ENCODE measurements at places on chromosomes 4 and X. TPM values are rescaled to one million over a fixed set of nuclear protein-coding genes. Genes with fewer than 3 reads are reported as not detected.

DNA sequence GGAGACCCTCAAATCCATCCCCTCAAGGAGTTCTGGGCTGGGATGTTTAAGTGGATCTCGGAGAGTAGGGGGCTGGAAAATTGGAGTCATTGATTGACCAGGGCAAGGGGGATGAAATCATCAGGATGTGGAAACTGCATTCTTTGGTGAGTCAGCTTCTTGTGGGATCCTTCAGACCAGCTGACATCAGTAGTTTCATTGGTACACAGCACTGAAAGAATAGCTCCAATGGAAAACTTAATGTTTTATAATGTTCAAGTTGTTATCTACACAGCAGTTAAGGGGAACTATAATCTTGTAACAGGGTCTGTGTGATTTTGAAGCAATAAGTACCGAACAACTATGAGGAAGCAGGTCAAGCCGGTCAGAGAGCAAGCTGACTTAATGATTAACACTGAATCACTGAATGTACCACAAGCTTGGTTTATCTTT is 506.1 kb downstream of the RPA4 start:
- H3K36me3 ChIP-seq = no peaks in the 10 kb centered on the region
- no peak for DNase-seq
- H3K4me1 ChIP-seq = no peaks in the 10 kb centered on the region
- H3K27me3 ChIP-seq = no peaks in the 10 kb centered on the region

UGT2B7 gene
- not detected for total RNA-seq

P2RY10 gene
- total RNA-seq = 75.2 TPM

GRK4 gene
- 3.7 TPM for total RNA-seq

DNA sequence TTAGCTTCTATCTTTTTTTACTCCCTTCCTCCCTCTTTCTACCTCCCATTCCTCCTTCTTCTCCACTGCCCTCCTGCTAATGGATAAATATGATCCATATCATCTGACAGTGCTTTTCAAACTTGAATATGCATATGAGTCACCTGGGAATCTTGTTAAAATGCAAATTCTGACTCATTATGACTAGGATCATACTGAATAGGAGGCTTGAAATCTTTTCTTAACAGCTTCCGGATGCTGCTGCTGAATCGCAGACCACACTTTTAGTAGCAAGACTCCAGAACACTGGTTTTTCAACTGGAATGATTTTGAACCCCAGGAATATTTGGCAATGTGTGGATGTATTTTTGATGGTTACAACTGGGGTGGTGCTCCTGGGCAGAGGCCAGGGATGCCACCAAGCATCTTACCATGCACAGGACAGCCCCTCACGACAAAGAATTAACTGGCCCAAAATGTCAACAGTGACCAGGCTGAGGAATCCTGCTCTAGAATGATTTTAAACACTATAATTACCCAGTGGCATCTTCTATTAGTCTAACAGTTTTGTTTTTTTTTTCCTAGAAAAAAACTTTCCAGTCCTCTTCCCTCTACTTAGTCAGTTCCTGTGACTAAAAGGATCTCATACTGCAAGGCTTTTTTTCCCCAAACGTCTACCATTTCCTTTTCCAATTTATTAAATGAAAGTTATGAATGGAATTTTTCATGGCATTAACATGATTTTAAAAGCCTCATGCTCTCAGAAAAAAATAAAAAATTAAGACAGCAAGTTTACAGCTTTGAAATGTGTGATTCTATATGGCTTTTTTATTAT is 10.6 kb upstream of the PYURF start:
- no peaks in the 10 kb centered on the region for H3K27me3 ChIP-seq
- DNase-seq = no peak
- no peak overlapping the region for H3K4me3 ChIP-seq
- H3K4me1 ChIP-seq = no peaks in the 10 kb centered on the region
- no peak overlapping the region for H3K27ac ChIP-seq

DNA sequence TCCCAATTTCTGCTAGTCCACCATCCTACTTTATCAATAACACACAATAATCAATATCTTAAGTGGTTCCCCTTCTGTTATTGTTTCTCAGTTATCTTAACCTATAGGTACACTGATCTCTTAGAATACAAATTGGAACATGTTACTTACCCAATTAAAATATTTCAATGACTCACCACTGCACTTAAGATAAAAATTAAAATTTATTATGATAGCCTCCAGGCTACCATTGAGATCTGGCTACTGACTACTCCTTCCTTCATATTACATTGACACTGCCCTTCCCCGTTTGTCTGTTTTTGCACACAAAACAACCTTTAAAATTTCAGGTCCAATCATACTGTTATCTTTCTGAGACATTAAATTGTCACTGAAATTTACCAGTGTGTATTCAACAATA is 1074.7 kb downstream of the ADGRL3 start:
- DNase-seq = no peak
- H3K4me3 ChIP-seq = no peak overlapping the region

DNA sequence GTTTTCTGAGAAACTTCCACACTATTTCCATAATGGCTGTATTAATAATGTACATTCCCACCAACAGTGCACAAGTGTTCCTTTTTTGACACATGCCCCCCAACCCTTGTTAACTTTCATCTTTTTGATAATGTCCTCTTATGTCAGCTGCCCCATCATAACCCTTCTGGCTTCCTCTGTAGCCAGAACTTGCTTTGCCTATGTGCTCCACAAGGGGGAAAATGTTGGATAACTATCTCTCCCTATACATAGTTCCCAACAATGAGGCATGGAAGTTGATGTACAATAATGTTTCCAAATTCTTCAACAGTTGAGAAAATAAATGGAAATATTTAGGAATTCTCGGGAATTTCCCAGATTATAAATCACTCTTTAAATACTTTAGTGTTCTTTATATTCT is 142.9 kb downstream of the ASB9 start:
- H3K4me1 ChIP-seq = no peaks in the 10 kb centered on the region
- no peaks in the 10 kb centered on the region for H3K36me3 ChIP-seq
- no peak overlapping the region for H3K4me3 ChIP-seq
- peaks cover 2% of the 10 kb centered on the region for H3K27me3 ChIP-seq

REPS2 gene
- 0.62 TPM for total RNA-seq

GRCh38 chrX:66036231-66036630 is 3.6 kb downstream of the VSIG4 start:
- no peaks in the 10 kb centered on the region for H3K36me3 ChIP-seq
- no peak for DNase-seq
- no peaks in the 10 kb centered on the region for H3K27me3 ChIP-seq
- H3K4me3 ChIP-seq = no peak overlapping the region
- H3K27ac ChIP-seq = no peak overlapping the region

DNA sequence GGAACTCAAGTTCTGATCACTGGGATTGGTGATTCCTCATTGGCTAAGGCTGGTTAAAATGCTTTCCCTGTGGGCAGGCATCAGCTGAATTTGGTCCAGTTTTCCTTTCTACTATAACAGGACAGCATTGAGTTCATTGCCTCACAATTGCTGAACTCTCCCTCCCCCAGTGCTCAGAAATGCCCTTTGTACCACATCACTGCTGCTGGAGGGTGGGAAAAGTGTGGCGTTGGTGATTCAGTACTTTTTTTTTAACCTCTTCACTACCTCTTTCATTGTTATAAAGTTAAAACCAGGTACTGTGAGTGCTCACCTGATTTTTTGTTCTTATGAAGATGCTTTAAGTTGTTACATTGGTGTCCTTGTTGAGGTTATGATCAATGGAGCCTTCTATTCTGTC is 69.3 kb upstream of the IL2 start:
- DNase-seq = no peak
- no peaks in the 10 kb centered on the region for H3K4me1 ChIP-seq
- peaks cover 10% of the 10 kb centered on the region for H3K36me3 ChIP-seq
- no peak overlapping the region for H3K4me3 ChIP-seq

DNA sequence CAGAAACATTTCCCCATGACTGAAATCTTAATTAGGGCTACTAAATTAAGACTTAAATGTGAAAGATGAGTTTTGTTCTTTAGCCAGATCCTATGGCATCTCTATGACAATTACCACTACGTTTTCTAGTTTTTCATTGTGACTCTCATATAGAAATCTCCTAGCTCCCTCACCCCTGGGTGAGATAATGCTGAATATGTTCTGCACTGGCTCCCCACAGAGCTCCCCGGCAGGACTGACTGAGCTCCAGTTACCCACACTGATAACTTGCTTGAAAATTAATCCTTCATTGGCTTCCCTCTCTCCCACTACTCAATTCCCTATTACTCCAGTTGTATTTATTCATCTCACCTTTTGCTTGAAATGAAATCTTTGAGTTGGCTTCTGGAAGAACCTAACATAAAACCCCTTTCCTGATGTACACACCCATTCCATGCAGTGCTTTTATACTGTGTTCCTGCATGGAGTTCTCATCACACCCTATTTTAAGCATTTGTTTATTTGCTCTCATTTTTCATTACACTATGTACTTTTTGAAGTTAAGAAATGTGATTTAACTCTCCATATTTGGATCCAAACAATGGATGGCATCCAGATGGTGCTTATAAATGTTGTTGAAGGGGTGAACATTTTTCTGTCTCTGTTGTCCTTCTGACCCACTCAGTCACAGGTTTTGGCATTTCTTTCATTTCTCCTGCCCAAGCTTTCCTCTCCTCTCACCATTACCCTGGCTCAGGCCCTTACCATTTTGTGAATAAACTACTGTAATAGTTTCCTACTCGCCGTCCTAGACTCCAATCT is 623.4 kb downstream of the SPRY1 start:
- no peaks in the 10 kb centered on the region for H3K27me3 ChIP-seq
- H3K36me3 ChIP-seq = no peaks in the 10 kb centered on the region
- DNase-seq = no peak
- no peak overlapping the region for H3K4me3 ChIP-seq
- H3K27ac ChIP-seq = no peak overlapping the region

DNA sequence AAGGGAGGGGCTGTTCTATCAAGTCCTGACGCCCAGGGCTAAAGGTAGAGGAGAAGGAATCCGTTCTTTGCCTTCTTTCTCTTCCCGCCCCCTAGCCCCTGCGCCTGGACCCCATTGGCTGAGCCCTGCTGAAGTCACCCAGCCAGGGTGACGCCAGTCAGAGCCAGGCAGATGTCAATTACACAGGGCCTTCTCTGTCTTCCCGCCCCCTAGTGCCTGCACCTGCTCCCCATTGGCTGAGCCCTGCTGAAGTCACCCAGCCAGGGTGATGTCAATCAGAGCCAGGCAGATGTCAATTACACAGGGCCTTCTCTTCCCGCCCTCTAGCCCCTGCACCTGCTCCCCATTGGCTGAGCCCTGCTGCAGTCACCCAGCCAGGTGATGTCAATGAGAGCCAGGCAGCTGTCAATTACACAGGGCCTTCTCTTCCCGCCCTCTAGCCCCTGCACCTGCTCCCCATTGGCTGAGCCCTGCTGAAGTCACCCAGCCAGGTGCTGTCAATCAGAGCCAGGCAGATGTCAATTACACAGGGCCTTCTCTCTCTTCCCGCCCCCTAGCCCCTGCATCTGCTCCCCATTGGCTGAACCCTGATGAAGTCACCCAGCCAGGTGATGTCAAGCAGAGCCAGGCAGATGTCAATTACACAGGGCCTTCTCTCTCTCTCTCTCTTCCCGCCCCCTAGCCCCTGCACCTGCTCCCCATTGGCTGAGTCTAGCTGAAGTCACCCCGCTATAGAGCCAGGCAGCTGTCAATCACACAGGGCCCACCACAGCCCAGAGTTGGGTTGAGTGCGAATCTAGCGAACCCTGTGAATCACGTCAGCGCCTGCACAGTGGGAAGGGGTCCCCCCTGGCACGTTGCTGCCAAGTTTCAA is 46.4 kb downstream of the ASMT start:
- DNase-seq = peak; percentile 97
- H3K4me3 ChIP-seq = peak overlapping the region; percentile 90
- H3K4me1 ChIP-seq = peaks cover 76% of the 10 kb centered on the region

FGB gene
- not detected for total RNA-seq

GRCh38 chrX:16711219-16711811 is 1.2 kb downstream of the CTPS2 start:
- H3K4me3 ChIP-seq = peak overlapping the region; percentile 77
- no peaks in the 10 kb centered on the region for H3K27me3 ChIP-seq
- no peak for DNase-seq
- H3K4me1 ChIP-seq = peaks cover 23% of the 10 kb centered on the region
- H3K27ac ChIP-seq = peak overlapping the region; percentile 77

- peaks cover 37% of the 10 kb centered on the region for H3K27me3 ChIP-seq
- H3K4me3 ChIP-seq = no peak overlapping the region
- no peak for DNase-seq
- no peak overlapping the region for H3K27ac ChIP-seq
- H3K36me3 ChIP-seq = no peaks in the 10 kb centered on the region
These were observed 74.4 kb downstream of the SORBS2 start for GRCh38 chr4:185737489-185738037.

GRCh38 chr4:78638337-78639172 is 87.0 kb downstream of the ANXA3 start:
- H3K27me3 ChIP-seq = no peaks in the 10 kb centered on the region
- DNase-seq = no peak
- H3K4me3 ChIP-seq = no peak overlapping the region
- no peaks in the 10 kb centered on the region for H3K36me3 ChIP-seq
- H3K4me1 ChIP-seq = peaks cover 12% of the 10 kb centered on the region

- H3K4me1 ChIP-seq = no peaks in the 10 kb centered on the region
- H3K27me3 ChIP-seq = no peaks in the 10 kb centered on the region
- H3K36me3 ChIP-seq = no peaks in the 10 kb centered on the region
- no peak overlapping the region for H3K4me3 ChIP-seq
- no peak for DNase-seq
- no peak overlapping the region for H3K27ac ChIP-seq
These were observed 61.6 kb upstream of the GYPA start for GRCh38 chr4:144202081-144202480.

DNA sequence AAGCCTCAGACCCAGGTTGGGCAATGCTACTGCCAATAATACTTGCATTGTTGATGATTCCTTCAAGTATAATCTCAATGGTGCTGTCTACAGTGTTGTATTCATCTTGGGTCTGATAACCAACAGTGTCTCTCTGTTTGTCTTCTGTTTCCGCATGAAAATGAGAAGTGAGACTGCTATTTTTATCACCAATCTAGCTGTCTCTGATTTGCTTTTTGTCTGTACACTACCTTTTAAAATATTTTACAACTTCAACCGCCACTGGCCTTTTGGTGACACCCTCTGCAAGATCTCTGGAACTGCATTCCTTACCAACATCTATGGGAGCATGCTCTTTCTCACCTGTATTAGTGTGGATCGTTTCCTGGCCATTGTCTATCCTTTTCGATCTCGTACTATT is 7.4 kb downstream of the LPAR4 start:
- no peak overlapping the region for H3K27ac ChIP-seq
- no peaks in the 10 kb centered on the region for H3K36me3 ChIP-seq
- no peak overlapping the region for H3K4me3 ChIP-seq
- no peaks in the 10 kb centered on the region for H3K27me3 ChIP-seq

DNA sequence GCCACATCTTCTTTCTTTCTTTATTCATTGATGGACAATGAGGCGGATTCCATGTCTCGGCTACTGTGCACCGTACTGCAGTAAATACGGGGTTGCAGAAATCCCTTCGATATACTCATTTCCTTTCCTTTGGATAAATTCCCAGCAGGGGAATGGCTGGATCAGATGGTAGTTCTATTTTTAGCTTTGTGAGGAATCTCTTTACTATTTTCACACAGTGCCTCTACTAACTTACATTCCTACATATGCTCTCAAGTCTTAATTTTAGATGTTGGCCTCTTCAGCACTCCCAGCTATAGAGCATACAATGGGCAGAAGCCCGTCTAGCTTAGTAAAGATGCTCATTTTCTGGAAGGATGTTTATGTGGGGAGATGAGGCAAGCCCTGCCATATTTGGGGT is 317.4 kb downstream of the ASMT start:
- H3K27ac ChIP-seq = no peak overlapping the region
- no peak overlapping the region for H3K4me3 ChIP-seq
- peaks cover 7% of the 10 kb centered on the region for H3K36me3 ChIP-seq

TRO gene
- total RNA-seq = 3.2 TPM

Measured in naive thymus-derived CD8-positive, alpha-beta T cell (primary cell).